GM18507 (cell line): ENCODE measurements at places on chromosomes 4 and X.

GRCh38 chr4:113397114-113397701 lies 347.8 kb downstream of the ANK2 start:
- DNase-seq: no peak

DNA sequence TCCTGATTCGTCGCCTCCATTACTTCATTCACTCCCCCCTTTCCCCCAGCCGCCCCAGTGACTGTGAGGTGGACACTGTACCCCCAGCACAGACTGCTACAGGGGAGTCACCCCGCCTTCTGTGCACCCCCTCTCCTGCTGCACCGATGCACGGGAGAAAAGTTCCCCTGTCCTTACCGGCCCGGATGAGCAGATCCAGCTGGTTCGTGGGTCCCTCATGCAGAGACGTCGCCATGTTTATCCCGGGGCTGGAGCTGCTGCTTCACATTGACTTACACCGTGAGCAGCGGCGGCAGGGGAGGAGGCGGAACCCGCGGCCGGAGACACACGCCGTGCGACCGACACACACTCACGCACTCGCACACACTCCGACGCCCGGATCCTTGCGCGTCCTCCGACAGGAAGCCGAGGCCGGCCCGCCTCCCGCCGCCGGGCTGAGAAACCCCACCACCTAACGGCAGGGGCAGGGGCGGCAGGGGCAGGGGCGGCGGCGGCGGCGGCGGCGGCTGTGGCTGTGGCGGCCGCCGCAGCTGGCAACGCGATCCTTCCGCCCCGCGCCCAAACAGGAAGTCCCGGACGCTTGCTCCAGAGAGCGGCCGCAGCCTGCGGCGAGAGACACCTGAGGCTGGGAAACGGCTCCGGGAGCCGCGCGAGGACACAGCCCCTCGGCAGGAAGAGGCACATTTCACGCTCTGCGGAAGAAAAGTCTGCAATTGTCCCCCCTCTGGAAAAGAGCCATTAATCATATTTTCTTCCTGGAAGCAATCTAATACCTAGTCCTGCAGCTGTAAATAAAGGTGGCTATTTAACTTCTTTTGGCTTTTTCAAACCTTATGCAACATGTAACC lies 68.6 kb downstream of the NOCT start:
- DNase-seq: peak; percentile 64

DNA sequence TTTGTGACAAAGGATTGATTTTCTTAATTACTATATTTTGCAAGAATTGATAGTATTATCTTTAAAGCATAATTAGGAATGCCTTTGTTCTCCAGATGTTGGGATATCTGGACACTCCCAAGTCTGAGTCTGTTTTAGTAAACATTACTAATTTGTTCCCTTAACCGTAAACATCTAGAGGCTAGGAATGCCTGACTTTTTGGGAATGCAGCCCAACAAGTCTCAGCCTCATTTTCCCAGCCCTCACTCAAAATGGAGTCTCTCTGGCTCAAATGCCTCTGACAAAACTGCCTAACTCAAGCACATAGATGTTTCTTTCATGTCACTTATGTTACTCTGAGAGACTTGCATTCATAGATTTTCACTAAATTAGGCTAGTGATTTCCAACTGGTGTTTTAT lies 297.0 kb upstream of the CLNK start:
- DNase-seq: no peak

- DNase-seq: no peak
Measured at GRCh38 chr4:87392183-87392582, 1.2 kb upstream of the HSD17B11 start.

DNA sequence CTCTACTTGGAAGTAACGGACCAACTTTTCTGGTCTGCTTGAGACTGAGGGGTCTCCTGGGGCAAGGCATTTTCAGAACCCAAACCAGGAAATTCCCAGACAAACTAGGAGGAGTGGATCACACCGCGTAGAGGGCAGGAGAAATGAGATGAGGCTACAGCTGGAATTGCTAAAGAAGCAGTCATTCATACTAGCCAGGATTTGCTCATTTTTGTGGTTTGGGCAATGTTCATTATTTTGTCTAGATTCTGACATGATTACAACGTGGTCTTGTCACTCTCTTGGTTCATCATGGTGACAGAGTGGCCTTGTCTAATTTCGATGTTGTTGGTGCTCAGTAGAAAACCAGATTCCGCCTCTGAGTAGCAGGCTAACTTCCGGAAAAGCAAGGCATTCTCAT lies 63.2 kb downstream of the BANK1 start:
- no peak for DNase-seq

DNA sequence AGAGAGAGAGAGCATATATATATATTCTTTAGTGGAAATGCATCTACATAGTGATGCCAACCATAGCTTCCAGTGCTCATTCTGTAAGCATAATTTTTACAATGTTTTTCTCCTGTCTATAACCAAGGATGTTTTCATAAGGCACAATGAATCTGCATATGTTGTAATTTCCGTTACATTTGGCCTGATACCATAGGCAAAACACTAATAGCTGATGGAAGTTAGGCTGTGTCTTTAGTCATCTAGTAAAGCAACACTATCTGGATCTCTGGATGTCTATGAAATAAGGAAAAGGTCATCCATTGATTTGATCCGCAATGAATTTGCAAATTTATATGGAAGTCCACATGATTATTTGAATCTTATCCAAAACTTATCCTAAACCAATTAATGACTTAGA lies 8.1 kb downstream of the PCDH7 start:
- DNase-seq: no peak

DNA sequence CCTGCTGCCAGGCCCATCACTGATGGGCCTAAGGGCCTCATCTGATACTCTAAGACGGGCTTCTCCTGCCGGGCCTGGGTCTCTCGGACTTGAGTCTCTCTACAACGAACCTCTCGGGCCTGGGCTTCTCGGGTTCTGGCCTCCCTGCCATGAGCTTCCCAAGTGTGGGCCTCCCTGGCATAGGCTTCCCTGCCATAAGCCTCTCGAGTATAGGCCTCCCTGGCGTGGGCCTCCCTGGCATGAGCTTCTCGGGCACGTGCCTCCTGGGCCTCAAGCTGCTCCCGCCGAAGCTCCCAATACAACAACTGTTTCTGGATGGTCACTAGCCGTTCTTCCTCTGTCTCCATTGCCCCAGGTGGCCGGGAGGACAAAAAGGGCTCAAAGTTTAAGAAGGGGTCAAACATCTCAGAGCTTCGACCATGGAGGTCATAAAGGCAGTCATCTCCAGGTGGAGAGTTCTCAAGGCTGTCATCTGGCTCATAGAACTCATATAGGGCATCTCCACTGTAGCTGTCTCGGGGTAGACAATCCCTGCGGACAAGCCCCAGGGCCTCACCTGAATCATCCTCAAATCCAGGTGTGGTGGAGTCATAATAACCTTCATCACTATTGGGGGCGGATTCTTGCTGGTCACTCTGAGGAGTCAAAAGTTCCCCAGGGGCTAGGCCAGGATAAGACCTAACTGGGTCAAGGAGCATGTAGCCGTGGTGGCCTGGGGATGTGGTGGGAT lies 14.1 kb downstream of the AMER1 start:
- no peak for DNase-seq

DNA sequence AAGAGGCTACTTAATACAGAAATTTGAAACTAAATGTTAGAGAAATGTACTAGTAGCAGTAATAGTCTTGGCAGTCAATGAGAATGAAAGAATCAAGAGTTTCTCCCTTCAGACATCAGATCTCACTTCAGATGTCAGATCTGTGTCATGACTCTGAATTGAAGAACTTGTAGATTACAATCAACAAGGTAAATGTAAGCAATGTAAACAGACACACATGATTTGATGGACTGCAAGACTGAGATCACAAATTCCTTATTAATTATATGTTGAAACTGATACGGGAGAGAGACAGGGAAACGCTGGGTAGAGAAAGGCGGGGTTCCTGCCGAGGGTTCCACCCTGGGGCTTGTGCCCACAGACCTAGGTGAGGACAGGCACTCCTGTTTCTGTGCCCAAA lies 65.5 kb upstream of the HHIP start:
- no peak for DNase-seq
